ENCODE measurements at places on chromosomes 5 and 9.
A peak's percentile ranks its signal among the peaks of the same experiment; 100 is the strongest.

DNA sequence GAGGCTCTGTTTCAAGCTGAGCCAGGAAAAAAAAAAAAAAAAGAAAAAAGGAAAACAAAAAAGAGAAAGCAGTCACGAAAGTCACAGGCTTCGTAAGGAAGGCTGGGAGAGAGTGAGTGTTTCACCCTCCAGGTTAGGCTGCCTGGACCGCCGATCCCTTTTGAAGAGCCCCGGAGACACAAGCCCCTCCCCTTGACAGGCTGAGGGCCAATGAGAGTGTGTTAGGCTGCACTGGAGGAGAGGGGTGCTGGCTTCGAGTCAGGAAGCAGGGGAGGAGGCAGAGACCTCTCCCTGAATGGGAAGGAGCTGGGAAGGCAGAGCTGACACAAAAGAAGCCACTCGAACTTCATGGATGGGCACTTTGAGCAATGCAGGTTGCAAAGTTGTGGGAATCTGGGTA, at the start of gene NMUR2:
Gene NMUR2, minus strand, starts transcription at position 135 of the 400 bp plus-strand sequence. CDS start 166 bp downstream, outside the sequence.
- peak; percentile 66 for DNase-seq

- DNase-seq = no peak
Measured at GRCh38 chr5:45288746-45289145, 407.4 kb downstream of the HCN1 start.

DNA sequence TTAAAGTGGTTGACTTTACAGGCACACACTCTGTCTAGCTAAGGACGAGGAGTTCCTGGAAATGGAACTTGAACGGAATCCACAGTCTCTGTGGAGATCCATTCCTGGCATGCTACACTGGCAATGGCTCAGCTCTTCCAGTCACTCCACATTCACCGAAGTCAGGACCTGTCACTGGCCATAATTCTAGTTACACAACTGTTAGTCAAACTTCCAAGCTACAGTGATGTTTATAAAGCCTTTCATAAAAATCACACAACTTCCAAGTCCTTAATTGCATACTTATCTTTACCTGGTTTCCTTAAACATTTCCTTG, 15.7 kb downstream of the CDC14B start:
- DNase-seq = no peak

DNA sequence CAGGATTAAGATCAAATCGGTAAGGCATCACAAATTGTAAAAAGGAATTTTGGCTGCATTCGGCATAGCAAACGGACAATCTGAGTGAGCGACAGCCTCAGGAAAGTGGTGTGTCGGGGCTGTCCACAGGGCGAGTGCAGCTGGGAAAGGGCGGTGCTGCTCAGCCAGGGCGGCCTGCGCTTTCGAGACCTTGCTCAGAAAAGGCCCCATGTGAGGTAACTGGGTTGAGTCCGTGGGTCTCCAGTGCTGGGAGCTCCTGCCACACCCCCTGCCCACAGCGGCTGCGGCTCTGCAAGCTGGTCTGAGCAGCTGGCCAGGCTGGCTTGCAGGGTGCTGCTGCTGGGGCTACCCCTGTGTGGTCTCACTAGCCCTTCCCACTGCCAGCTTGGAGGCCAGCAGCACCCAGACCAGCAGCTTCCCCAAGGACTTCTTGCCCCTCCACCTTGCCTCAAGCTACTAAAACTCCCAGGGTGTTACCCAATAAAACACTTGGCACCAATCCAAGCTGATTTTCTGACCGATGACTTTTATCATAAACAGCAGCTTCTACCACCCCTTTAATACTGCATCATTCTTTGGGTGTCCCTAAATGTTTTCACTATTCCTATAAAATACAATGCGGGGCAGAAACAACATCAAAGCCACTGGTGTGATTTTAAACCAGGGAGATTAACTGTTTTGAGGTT, 6.2 kb downstream of the SURF2 start:
- no peak for DNase-seq

GRCh38 chr5:154351141-154351540, 94.7 kb upstream of the SAP30L start:
- DNase-seq = no peak

DNA sequence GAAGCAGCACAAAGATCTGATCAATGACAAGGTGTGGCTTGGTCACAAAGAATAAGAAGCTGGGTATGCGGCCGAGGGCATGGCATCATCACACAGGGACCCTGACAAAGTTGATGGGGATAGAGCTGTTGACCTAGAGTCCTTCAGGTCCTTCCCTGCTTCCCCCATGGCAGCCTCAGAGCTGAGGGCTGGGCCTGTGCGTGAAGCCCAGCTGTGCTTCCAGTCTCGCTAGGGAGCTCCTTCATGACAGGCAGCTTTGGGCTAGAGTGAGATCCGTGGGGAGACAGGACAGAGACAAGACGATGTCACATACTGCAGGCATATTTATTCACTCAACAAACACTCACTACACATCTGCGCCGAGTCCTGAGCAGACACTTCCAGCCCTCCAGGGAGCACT, 56.4 kb upstream of the NEURL1B start:
- DNase-seq = no peak

GRCh38 chr5:33837301-33837700, 54.5 kb downstream of the ADAMTS12 start:
- DNase-seq = no peak

DNA sequence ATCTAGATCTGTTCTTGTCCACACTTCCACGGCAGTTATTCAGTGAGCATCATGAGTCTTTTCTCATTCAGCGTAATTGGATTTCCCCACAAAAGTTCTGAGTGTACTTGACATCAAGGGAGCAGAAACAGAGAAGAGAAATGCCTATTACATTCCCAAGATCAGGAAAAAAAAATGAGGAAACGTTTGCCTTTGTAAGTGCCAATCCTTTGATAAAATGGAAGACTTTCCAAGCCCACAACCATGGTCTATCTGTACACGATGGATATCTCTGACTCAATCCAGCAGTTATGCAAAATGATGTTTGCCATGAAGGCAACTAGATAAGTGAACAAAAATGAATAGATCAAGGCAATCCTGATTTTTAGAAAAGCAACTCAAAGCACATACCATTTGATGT, 235.9 kb downstream of the DOCK8 start:
- DNase-seq = no peak

GRCh38 chr5:175357995-175358394, 86.0 kb downstream of the DRD1 start:
- no peak for DNase-seq

GRCh38 chr5:102289251-102289899, 6.7 kb downstream of the SLCO4C1 start:
- no peak for DNase-seq

DNA sequence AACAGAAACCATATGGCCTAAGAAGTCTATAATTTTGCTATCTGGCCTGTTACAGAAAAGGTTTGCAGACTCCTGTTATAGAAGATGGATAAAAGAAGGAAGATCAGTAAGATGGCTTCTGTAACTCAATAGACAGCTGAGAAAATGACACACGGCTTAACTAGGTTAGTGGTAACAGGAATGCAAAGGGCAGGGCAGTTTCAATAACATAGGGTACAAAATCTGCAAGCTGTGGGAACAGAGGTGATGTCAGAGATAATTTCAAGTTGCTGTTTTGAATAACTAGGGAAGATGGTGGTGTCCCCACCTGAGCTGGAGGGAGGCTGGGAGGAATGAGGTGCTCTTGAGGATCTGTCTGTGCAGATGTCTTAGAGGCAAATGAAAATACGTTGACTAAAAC, 106.5 kb downstream of the GLIS3 start:
- no peak for DNase-seq

DNA sequence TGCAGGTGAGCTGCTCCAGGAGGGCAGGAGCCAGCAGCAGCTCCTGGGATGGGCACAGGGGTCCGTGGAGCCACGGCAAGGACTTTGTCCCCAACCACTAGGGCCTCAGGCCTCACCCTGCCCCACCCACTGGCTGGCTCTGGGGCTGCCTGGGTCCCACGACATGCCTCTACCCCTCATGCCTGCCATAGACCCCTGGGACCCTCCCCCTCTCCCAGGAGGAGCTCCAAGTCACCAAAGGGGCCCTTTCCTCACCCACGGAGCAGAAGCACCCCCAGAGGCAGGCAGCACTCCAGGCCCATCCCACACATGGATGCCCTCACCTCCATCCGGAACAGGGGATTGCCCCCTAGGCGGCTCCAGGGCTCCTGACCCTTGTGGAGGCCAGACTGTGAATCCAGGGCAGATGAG, 6.5 kb downstream of the ABCA2 start:
- no peak for DNase-seq

- no peak for DNase-seq
Measured at GRCh38 chr5:180804129-180804618, 1.6 kb upstream of the MGAT1 start.

DNA sequence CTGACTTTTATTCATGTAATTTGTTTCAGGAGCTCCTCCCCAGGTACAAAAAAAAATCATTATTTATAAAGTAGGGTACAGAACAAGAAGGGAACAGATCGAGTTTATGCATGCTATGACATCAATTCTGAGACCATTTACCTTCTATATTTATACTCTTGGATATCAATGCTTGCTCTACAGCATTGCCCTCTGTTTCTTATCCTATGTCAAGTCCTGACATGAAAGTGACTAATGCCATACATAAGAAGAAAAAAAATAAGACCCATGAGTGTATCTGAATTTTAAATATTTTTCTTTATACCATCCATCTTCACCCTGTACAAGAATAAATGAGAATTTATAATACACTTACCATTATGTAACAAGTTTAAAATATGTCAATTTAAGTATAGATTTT, 2016.3 kb upstream of the CDH9 start:
- no peak for DNase-seq

- no peak for DNase-seq
Measured at GRCh38 chr5:10743526-10743925, 17.5 kb downstream of the DAP start.

DNA sequence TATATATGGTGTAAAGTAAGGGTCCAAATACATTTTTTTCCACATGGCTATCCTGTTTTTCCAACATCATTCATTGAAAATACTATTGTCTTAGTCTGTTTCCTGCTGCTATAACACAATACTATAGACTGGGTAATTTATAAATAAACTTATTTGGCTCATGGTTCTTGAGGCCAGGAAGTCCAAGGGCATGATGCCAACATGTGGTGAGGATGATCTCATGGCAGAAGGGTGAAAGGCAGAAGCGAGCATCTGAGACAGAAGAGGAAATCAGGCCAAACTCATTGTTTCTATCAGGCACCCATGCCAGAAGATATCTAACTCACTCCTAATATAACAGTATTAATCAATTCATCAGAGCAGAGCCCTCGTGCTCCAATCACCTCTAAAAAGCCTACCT, 42.6 kb downstream of the ANKRD55 start:
- DNase-seq = peak; percentile 37

- no peak for DNase-seq
Measured at GRCh38 chr5:75053054-75053303, 621 bp upstream of the GCNT4 start.

- DNase-seq = no peak
Measured at GRCh38 chr9:114626415-114627020, 15.4 kb downstream of the TMEM268 start.

DNA sequence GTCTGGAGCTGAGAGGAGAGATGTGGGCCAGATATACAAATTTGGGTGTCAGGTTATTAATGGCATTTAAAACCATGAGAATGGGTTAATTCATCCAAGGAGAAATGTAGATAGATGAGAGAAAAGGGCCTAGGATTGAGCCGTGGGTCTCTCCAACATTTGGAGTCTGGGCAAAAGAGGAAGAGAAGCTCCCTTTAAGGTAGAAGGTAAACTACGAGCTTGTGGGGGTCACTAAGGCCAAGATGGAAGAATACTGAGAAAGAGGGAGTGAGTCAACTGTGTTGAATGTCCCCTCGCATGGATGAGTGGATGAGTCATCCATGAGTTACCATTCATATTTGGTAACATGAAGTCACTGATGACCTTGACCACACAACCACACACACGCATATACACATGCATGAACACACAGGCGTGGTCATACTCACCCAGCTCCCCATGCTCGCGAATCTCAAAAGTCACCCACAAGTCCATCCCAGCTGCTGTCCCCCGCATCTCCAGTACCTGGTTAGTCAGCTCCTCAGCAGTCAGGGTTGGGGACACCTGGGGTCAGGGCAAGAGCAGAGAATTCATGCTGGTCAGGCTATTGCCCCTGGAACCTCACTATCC, 6.8 kb upstream of the FCHSD1 start:
- DNase-seq = no peak

- DNase-seq = peak; percentile 57
Measured at GRCh38 chr5:39432696-39433530, 8.1 kb upstream of the DAB2 start.
